ENCODE measurements at places on chromosomes 16 and 17.
A peak's percentile ranks its signal among the peaks of the same experiment; 100 is the strongest.

DNA sequence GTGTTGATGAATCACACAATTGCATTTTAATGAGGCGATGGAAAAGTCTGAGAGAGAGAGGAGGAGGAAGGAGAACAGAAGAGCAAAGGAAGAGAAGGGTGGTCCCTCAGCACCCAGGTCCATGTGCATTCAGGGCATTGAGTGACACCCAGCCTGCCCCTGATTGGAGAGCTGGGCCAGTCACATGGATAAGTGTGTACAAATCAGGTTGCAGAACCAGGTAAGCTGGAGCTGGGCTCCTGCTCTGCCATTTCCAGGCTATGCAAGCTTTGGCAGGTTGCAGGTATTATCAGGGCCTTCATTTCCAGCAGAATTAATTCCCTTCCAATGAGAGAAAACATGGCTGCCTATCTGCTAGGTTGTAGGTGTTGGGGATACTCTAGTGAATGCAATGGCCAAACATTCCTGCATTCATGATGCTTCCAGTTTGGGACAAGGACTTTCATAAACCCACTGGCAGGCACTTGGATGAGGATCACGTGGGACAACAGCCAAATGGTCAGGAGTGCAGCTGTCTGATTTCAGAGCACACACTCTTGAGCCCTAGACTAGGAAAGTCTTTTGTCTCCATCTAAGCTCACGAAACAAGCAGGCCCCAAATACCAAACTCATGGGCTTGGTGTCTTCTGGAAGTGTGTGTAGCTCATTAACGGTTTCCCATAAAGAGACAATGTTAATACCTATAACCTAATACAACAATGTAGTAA lies 577.9 kb upstream of the CDH5 start:
- DNase-seq, result no peak

GRCh38 chr16:27289669-27290068 lies 21.1 kb upstream of the NSMCE1 start:
- no peak for DNase-seq

- DNase-seq, result no peak
These were observed 345.8 kb downstream of the SOX9 start for GRCh38 chr17:72466606-72467005.

DNA sequence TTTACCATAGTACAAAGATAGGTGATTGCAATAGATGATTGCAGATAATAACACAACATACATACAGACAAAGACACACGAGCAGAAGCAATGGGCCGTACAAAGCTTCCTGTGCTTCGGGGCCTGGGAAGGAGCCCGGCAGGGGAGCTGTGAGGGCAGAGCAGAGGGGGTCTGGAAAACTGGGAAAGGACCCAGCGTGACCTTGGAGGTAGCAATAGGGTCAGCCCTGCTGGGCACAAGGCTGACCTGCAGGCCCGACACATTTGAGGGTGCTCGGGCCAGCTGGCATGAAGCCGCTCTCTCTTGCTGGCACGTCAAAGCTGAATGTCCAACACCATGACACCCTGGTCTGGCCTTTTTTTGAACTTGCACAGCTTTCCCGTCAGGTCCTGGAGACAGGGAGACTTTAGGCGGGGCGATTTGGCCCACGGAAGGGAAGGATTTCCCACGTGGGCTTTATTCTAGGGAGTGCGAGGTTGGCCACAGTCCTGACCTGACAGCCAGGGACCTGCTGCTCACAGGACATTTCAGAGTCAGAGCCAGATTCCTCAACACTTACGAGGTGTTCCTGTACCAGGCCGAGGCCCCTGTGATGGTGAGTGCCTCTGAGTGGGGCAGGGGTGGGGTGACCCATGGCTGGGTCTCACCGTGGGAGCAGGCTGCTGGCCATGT lies 83.2 kb downstream of the NTN1 start:
- DNase-seq, result no peak

DNA sequence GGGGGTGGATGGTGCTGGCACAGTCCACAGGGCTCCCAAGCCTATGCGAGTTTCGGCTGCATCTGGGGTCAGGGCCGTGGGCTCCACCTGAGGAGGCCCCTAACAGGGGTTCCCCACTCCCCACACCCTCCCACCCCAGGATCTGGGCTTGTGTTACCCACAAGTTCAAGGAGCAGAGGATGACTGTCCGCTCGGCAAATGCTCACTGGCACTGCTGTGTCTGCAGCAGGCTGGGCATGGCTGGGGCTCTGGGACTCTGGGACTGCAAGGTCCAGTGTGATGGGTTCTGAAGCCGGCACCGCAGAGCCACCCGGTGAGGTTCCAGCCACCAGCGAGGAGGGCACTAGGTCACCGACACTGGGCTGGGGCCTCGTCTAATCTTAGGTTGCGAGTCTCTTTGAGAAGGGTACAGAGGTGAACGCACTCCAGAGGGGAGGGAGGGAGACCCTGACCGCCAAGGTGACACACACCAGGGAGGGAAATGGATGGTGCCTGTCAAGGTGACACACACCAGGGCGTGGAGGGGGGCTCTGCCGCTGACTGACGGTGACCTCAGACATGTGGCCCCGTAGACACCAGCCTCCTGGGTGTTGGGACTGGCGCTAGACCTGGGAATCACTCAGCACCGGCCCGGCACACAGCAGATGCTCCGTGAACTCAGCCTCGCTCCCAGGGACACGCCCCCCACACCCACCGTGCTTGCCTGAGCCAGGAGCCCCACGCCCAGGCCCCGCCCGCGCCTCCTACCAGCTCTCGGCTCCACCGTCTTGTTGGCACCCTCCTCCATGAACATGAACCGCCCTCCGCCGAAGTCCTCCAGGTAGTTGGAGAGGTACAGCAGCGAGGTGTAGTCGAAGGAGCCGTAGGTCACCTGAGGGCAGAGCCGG lies 20.5 kb upstream of the HEXD start:
- DNase-seq, result no peak

- DNase-seq, result no peak
These were observed 13.1 kb upstream of the SEPHS2 start for GRCh38 chr16:30458561-30459394.

DNA sequence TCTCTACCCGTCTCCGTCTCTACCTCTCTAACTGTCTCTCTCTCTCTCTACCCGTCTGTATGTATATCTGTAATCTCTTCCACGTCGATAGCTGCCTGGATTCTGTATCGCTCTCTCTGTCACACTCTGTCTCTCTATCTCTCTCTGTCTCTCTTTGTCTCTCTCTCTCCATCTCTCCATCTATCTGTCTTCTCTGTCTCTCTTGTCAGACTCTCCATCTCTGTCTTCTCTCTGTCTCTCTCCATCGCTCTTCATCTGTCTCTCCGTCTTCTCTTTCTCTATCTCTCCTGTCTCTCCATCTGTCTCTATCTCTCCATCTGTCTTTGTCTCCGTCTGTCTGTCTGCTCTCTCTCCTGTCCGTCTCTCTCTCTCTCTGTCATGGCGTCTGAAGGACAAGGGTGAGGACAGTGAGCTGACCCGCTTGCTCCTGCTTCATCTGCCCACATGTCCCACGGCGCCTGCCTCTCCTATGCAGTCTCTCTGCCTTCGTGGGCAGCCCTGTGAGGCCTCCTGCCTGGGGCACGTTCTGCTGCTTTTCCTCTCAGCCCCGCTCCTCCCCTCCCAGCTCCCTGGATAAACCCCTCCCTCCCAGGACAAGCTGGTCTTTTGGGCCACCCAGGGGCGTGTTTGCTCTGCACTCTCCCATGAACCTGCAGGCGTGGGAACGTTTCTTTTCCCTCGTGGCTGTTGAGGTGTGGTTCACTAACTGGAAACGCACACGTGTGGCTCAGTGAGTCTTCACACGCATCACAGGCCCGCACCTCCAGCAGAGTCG lies 18.9 kb downstream of the ACSF3 start:
- no peak for DNase-seq

GRCh38 chr17:64787921-64788271 lies 125.8 kb upstream of the SMURF2 start:
- no peak for DNase-seq

- DNase-seq, result no peak
These were observed 1.7 kb upstream of the SPEM2 start for GRCh38 chr17:7423679-7424078.

DNA sequence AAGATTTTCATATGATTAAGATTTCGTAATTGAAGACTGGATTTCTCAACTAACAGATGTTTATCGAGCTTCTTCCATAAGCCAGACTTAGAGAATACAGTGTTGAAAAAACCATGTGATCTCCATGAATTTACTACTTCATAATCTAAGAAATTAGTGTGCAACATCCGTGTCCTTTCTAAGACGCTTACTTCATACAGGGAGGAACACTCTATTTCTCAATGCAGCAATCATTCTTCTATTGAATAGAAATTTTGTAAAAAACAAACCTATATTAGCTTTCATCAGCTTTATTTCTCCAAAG lies 946.3 kb downstream of the KCNJ2 start:
- DNase-seq, result no peak

- DNase-seq, result no peak
These were observed 18.9 kb upstream of the DOK4 start for GRCh38 chr16:57505169-57505568.

DNA sequence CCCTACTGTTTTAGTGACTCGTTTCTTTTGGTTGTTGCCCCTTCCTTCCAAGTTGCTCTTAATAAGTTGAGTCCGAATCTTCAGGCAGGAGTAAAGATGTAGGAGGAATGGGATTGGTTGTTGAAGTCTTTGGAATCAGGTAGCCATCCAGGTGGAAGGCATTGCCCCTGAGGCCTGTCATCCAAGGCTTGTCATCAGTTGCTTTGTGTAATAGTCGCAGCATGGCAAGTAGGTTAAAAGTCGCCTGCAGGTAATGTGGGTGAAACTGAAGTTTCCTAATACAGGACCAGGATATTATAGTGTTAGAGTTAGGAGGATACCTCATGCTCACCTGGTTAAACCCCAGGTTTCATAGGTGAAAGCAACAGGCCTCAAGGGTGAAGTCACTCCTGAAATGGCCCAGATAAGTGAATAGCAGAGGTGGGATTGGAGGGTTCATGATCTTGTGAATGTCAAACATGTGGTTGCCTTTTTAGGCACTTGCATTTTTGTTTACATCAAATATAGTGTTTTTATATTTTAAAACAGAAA lies 934 bp downstream of the PCTP start:
- DNase-seq, result no peak

GRCh38 chr16:24978370-24978914 lies 36.7 kb downstream of the ARHGAP17 start:
- no peak for DNase-seq

- no peak for DNase-seq
These were observed 12.4 kb upstream of the SPOP start for GRCh38 chr17:49690256-49690655.

- no peak for DNase-seq
These were observed 7.6 kb downstream of the SLC25A10 start for GRCh38 chr17:81719410-81720266.

DNA sequence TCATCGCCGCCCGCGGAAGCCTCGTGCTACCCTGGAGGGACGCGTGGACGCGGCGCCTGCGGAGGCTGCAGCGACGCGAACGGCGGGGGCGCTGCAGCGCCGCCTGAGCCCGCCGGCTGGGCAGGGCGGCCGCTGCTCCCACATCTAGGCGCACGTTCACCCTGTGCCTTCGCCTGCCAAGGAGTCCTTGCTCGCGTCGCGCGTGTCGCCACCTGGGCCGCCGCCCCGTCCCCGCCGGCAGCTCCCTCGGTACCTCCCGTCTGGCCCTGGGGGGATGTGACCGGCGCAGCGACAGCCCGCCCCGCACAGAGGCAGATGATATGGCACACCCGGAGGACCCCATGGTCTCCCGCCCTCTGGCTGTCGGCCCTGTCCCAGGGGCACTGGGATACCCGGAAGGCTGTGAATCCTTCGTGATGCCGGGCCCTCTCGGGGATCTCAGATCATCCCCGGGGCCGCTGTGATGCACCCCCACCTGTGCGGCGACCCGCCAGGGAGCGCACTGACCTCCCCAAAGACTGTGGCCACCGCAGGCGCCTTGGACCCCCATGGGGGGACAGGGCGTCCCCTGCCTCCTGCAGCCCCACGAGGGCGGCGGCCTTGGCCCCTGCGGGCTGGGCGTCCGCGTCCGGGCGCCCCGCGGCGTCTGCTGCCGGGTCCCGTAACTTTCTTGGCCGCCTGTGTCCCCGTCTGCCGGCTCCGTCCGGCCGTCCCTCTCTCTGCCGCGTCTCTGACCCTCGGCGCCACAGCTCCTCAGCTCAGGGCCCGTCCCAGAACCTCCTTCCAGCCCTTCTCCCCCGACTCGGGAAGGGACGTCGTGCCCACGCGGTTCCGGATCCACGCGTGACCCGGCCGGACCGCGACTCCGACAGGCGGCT lies 689 bp upstream of the TBC1D24 start:
- no peak for DNase-seq

GRCh38 chr17:76811834-76812233 lies 56.4 kb upstream of the MGAT5B start:
- no peak for DNase-seq

DNA sequence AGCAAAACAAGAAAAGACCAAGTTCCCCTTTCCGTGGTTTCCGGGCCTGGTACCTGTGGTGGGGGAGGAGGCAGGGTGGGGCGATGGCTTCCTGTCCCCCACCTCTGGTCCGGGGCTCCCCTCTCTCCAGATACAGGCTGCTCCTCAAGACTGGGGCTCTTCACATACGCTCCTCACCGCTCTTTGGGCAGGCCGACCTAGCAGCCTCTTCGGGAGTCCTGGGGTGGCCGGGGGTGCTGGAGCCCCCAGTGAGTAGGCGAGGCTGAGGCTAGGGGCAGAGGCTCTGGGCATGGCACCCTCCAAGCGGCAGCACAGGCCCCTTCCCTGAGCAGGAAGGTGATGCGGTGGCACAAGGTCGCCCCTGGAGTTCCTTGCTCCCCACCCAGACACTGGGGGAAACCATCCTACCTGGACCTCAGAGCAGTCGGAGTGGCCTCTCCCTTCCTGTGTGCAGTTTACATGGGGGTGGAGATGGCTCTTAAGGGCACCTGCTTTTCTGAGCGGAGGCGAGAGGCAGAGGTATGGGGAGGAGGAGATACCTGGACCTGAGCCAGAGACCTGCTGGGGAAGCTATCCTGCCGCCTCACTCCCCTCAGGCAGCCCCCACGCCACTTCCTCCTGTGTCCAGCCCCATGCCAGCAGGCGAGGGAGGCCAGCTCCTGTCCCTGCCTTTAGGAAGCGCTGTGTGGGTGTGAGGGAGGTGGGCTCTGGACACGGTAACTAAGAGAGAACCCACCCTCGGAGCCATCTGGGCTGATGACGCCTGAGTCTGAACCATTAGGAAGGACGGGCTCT lies 891 bp downstream of the CORO1A start:
- DNase-seq, result peak; percentile 87

DNA sequence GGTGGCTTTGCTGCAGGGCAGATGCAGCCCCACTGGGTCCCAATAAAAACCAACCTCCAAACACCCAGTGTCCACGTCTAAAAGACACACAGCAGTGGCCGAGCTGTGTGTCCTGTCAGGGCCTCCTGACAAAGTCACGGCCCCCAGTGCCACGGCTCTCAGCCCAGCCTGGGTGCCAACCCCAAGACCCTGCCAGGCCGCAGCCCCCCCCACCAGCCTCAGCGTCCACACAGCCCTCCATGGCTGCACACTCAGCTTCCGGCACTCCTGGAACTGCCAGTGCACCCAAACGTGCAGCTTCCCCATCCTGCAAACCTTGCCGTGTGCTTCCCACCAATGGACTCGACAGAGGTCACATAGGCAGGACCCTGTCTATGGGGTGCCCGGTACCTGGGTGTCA lies 3.6 kb upstream of the CCDC154 start:
- no peak for DNase-seq

Measured in vagina (tissue), 2 donors.